ENCODE measurements at places on chromosomes 5 and 9.

DNA sequence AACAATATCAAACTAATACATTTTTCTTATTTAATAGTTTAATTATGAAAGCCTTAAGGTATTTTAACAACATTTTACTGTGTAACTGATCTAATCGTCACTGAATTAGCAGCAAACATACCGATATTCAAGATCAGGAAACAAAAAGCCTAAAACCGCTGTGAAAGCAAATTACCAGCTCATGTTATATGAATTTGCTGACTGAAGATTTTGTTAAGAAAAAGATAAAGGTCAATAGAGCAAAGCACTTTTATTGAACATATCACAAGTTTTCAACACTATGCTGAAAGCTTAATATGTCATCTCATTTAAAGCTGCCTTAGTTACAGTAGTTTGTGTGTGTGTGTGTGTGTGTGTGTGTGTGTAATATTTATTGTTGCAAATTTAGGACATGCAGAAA is 1634.9 kb upstream of the NUDT12 start:
- no peak for DNase-seq

DNA sequence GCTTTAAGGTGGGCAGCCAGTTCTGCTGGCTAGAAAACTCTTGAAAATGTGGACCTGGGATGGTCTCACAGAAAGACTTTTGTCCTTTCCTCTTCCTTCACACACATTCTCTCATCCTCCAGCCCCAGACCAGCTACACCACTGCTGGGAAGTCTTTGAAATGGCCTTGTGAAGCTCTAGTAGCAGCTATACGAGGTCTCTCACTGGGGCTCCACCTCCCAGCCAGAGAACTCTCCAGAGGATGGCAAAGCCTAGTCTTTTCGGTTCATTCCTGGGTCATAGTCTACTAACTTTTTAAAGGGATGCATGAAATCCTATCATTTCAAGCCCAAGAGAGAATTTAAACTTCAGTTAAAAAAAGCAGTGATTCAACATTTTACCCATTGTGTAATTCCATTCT is 133.9 kb upstream of the ERCC6L2 start:
- DNase-seq: no peak

DNA sequence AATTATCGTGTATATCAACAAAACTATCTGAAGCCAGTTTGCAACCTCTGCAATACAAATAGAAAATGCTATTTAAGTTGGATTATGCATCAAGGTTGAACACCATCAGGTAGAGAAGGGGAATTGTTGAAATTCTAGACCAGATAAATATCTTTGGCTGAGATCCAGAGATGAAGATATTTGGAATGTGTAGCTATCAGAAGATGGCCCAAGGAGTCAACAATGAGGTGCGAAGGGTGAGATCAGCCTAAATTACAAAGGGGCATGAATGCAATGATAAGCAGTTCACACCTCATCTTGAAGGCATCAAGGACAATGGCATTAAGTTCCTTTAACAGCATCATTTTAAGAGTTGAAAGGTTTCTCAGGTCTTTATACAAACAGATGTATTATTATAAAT is 572.1 kb upstream of the DMAC1 start:
- DNase-seq: no peak

DNA sequence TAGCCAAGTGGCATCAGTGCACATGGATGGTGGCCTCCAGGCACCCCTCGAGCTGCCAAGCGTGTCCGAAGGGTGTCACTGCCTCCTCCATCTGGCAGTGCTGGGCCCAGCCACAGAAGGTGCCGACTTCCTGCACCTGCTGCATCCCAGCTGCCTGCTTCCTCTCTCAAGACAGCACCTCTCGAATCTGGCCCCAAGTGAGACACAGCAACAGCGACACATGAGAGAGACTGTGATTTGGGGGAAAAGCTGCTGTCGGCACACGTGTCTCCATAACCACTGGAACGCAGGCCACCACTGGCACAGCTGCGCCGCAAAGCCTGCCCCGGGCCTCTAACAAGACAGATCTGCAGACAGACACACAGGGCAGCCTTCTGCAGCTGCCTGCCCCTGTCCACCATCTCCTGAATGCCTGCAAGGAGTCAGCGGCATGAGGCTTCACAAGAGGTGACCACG is 8.8 kb downstream of the CLPTM1L start:
- no peak for DNase-seq

DNA sequence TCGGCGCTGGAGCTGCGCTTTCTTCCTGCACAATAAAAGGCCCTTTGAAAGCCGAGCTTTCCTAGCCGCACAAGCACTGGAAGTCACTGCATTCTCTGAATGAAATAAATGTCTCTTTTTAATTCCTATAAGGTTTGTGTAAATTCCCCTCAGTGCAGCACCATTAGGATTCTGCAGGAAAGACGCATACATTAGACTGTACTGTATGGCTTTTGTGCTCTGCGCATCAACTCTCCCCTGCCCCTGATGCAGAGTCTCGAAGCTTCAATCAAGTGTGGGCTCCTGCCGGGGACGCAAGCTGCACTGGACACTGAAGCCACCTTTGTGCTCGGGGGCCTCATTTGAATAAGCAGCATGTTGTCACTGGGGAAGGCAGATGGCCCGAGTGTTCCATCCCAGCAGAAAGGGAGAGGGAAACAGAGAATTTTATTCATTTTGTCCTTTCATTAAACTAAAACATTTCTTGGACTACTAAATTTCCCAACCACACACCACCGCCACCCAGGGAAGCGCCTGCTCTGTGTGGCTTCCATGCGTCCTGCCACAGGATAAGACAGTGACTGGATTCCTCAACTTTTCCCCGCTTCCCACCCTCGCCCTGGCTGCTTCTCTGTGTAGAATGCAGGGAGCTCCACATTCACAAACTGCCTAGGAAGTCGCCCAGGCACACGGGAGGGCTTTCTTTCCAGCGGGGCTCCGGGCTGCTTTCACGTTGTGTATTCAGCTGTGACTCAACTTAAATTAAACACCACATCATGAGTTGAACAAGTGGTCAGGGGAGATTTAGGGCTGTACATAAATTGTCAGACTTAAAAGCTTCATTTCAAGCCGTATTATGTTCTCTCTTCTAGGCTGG is 635.4 kb downstream of the IRX1 start:
- DNase-seq: no peak

GRCh38 chr9:101736717-101737116 is 1.7 kb downstream of the GRIN3A start:
- DNase-seq: no peak

DNA sequence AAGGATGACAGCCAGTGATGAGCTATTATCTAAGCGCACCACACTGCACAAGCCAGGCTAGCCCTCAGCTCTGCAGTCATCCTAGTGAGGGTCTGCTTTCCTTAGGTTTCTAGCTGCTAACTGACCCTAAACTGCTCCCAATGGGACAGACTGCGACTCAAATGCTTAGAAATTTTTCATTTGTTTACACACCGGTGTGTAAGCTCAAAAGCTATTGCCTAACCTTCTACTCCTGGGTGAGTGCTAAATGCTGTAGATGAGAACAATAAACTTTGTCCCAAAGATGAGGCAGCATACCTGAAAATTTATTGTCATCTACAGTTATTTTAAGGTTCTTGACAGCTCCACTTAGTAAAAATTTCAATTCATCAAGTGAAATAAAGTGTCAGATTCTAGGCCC is 311.4 kb downstream of the TMEM167A start:
- DNase-seq: no peak

DNA sequence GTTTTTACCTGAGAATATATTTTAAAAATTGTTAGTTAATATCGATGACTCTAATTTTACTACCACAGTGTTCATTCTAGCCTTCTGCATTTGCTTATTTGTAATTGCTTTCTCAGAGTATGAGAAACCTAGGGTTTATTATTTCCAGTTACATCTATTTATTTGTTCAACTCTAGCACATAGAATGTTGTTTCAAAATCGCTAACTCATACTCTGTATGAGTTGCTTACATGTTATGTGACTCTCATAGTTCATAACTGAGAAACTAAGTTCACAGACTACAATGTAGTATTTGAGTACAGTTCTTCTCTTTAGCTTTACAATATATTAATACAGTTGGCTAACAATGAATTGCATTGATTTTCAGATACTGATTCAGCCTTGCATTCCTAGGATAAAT is 103.2 kb downstream of the MACROH2A1 start:
- DNase-seq: no peak

DNA sequence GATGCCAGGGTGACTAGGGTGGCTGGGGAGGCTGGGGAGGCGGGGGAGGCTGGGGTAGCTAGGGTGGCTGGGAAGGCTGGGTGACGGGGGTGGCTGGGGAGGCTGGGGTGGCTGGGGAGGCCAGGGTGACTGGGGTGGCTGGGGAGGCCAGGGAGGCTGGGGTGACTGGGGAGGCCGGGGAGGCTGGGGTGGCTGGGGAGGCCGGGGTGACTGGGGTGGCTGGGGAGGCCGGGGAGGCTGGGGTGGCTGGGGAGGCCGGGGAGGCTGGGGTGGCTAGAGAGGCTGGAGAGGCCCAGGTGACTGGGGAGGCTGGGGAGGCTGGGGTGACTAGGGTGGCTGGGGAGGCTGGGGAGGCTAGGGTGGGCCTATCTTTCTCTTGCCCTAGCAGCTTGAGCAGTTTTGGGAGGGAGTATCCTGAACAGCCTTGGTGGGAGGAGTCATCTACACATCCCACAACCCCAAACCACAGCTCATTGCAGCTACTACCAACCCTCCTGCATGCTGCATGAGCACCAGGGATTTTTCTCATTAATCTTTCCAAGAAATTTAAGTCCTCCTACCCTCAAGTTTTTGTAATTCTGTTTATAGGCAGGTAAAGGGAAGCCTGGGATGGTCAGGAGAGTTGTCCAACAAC is 203.2 kb upstream of the IRX1 start:
- DNase-seq: no peak

- DNase-seq: no peak
Observed at GRCh38 chr9:124657516-124657915, 113.6 kb downstream of the NR6A1 start.

DNA sequence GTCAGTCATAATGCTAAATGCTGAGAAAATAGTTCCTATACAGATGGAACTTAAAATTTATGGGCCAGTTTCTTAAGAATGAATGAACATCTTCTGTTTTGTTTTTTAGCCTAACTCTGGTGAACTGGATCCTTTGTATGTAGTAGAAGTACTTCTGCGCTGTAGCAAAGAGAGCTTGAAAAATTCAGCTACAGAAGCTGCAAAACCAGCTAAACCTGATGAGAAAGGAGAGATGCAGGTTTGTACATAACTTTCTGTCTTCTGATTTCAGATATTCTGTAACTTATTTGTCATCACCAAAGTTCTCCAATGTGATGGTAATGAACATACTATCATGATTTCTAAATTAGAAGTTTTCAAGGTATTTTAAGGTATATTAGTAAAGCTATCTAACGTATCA is 80.1 kb downstream of the MTREX start:
- DNase-seq: no peak

GRCh38 chr5:178532236-178532635 is 58.0 kb downstream of the COL23A1 start:
- DNase-seq: no peak

GRCh38 chr9:93089481-93089991 is 6.5 kb upstream of the CARD19 start:
- DNase-seq: no peak

- DNase-seq: no peak
Observed at GRCh38 chr5:999724-1000123, 8.9 kb upstream of the NKD2 start.

DNA sequence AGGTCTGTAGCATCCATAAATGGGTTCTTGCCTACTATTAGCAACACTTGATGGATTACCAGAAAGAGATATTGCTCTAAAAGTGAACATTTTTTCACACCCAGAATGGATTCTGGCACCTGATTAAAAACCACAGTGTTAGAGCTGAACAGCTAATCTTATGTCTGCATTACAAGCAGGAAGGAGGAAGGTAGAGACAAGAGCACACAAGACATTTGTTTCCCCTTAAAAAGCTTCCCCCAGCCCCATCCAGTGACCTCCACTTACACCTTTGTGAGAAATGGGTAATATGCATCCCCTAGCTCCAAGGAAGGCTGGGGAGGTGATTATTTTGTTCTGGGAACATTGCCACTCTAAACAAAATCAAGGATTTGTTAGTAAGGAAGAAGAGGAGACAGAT is 12.0 kb upstream of the TRIM36 start:
- DNase-seq: no peak

DNA sequence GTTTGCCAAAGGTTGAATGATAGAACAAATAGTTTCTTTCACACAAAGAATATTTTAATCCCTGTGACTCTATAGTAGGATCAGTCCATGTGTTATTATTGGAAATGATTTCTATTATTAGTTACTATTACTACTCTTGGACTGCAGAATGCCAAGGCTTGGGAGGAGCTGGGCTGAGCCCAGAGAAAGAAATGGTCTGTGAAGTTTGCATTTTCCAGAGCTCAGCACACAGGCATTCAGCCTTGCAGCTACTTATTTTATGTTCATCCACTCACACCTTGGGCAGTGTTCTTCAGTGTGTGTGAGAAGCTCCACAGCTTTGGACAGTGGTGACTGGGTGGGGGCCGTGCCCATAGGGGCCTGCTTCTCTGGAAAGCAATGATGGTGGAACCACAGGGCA is 583.1 kb downstream of the CCDC171 start:
- no peak for DNase-seq

GRCh38 chr9:105541838-105542237 is 16.1 kb upstream of the FKTN start:
- no peak for DNase-seq

GRCh38 chr5:23012842-23013241 is 159.7 kb upstream of the CDH12 start:
- DNase-seq: no peak

- DNase-seq: no peak
Observed at GRCh38 chr5:118722122-118723020, 266.0 kb downstream of the DTWD2 start.

DNA sequence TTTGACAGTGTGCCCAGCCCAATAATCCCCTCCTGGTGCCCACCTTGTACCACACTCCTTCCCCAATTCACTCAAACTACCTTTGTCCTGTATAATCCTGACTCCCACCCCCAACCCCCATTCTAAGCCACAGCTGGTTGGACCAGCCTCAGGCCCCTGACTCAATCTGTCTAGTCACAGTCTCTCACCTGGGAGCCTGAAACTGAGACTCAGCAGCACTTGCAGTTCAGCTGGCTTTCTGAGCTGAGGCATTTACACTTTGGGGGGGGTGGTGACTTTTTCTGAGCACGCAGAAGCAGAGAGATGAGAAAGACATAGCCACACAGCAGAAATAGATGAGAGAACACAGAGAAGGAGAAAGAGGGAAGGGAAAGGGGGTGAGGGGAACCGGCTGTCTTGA is 247.3 kb downstream of the MAN2A1 start:
- DNase-seq: no peak

DNA sequence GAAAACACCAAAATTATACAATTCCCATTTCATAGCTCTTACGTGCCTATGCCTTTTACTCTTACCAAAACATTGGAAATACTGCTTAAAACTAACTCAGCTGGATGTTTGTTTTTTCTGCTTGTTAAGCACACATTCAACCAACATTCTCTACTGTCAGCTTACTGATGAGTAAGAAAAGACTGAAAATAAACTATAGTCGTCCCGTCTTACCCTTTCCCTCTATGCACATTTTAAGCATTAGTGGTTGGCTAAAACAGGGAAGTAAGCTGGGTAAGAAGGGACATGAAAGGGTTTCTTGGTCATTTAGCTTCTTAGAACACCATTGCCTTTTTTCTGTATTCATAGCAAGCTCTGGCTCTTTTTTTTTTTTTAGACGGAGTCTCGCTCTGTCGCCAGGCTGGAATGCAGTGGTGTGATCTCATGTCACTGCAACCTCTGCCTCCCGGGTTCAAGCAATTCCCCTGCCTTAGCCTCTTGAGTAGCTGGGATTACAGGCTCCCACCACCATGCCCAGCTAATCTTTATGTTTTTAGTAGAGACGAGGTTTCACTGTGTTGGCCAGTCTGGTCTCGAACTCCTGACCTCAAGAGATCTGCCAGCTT is 232.1 kb upstream of the PCSK5 start:
- DNase-seq: no peak

All from DMS 273 treated with DMSO at 0.1 percent for 48 hours (cell line).